Activated naive CD8-positive, alpha-beta T cell treated with anti-CD3 and anti-CD28 coated beads, Interleukin-2, amount 50 U/mL, for 16 hours (primary cell): ENCODE measurements at places on chromosomes 3 and 15.

- DNase-seq = no peak
Observed at GRCh38 chr15:70459312-70459711, 304.0 kb downstream of the UACA start.

GRCh38 chr15:101669744-101670143, 17.6 kb upstream of the TM2D3 start:
- no peak for DNase-seq

- DNase-seq = no peak
Observed at GRCh38 chr3:65928110-65928509, 110.6 kb downstream of the MAGI1 start.

DNA sequence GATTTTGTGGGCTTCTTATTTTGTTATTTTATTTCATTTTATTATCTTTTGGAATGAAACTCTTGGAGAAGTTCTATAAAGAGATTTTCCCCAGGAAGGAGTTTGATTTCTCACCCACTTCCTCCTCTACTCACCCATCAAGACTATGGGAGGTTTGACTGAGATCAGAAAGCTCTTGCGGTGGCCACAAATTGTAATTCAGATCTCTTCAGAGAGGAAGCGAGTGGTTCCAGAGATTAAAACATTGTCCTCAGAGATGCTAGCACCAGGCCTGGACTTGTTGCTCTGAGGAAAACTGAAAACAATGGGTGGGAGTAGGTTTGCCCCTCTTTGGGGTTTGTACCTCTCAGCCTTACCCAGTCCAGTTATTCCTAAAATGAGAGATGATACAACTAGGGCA, 8.1 kb upstream of the MUC13 start:
- DNase-seq = no peak

DNA sequence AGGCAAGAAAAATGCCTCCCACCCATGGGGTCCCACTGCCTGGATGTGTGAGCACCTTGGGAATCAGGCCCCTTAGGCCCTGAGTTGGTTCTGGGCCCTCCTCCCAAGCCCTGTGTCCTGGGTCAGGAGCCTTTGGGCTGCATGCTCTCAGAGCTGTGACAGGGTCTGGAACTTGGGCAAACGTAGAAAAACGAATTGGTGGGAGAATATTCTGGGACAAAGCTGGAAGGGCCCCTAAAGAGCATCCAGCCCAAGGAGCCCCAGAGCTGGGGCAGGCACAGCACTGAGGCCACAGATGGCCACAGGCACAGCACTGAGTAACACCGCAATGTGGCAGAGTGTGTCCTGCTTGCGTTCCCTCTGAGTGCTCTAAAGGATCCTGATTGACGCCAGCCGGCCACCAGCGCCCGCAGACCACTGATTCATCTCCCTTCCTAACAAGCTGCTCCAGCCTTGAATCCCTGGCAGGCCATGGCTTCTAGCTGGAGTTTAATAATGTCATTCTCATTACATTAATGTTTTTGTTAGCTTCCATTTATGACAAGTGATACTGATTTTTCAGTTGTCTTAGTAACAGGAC, 18.6 kb upstream of the SEC13 start:
- DNase-seq = no peak

- no peak for DNase-seq
Observed at GRCh38 chr15:72231833-72232478, 966 bp upstream of the PKM start.

GRCh38 chr3:128648940-128649663, 1.5 kb downstream of the RPN1 start:
- DNase-seq = no peak

DNA sequence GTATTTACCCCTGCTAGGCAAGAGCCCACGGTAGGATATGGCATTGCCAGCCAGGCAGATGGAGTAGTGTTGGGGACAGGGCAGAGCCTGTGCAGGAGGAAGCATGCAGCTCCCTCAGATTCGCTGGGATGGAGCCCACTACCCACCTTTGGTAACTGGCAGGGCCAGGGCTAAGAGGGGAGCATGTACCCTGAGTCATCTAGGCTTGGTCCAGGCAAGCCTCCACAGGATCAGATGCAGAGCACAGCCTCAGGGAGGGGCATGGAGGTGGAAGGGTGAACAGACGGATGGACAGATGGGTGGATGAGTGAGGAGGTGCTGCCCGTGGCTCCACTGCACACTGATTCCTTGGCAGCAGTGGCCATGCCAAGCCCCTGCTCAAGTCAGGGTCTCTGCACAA, 33.0 kb downstream of the IL20RB start:
- no peak for DNase-seq

- no peak for DNase-seq
Observed at GRCh38 chr3:55904716-55905115, 417.6 kb upstream of the WNT5A start.

GRCh38 chr3:131107637-131108433, 81.2 kb downstream of the NEK11 start:
- no peak for DNase-seq

GRCh38 chr3:66409771-66410754, 90.8 kb downstream of the LRIG1 start:
- DNase-seq = no peak

DNA sequence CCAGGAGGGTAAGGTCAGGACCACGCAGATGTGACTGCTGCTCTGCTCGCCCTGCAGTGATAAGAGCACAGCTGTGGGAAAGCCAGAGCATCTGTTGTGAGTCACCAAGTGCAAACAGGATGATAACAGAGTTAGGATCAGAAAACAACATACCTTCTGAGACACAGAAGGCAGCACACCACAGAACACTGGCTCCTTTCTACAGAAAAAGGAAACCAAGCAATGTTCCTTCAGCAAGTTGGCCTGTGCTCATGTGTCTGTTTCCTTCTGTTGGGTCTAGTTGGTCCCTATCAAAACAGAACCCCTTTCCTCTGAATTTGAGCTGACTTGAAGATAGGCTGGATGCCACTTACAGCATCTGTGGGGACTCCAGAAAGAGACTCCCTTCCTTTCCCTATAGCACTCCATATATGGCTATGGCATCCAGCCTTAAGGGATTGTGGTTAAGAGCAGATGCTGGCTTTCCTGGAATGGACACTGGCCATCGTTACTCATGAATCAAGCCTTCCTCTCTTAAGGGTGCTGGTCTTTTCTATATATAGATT, 440.7 kb upstream of the THBS1 start:
- no peak for DNase-seq

GRCh38 chr15:98763179-98763578, 114.8 kb downstream of the IGF1R start:
- no peak for DNase-seq

DNA sequence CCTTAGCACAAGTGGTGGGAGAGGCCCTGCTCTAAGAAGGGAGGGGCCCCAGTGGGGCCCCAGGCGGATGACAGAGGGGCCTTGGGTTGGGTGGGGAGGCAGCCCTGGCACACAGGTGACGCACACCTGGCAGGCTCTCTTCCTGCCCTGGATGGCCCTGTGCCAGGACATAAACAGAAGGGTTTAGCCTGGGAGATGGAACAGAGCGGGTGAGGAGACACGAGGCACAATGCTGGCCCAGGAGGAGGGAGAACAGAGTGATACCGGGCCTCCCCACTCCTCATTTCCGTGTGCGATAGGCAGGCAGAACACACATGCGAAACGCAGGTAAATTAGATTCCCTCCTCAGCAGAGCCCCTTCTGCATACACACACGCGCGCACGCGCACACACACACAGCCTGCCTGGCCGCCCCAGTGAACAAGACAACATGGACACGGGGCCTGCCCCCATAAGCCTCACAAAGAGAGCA, 39.8 kb downstream of the IDH2 start:
- no peak for DNase-seq

- no peak for DNase-seq
Observed at GRCh38 chr3:96813134-96813819, 1.1 kb upstream of the EPHA6 start.

GRCh38 chr15:84112025-84112424, 123.5 kb upstream of the GOLGA6L4 start:
- no peak for DNase-seq

DNA sequence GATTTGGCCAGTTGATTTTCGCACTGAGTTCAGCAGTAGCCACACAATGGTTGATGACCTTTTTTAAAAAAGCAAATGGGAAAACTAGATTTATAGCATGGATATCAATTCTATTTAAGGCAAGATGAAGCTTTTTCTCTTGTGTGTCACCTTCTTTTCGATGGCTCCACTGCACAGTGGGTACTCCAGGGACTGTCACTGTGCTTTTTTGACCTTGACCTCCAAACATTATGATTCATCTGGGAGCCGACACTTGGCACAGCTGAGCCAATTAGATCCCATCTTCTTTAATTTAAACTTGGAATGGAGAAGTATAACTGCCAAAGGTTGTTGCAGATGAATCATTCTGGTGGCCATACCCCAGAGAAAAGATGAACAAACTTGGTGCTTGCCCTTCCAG, 367.3 kb downstream of the EPHA6 start:
- no peak for DNase-seq

DNA sequence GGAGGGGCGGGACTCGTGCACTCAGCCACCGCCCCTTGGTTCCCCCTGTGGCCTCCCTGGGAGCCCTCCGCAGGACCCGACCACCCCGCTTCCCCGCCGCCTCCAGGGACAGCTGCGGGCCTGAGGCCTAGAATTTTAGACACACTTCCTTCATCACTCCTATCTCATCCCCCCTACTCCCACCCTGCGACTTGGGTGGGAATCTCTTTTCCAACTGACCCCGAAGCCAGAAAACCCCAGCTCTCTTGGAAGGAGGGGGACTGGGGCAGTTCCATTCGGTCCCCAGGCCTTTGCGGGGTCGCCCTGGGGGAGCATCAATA, 289 bp upstream of the TFDP2 start:
- DNase-seq = no peak

DNA sequence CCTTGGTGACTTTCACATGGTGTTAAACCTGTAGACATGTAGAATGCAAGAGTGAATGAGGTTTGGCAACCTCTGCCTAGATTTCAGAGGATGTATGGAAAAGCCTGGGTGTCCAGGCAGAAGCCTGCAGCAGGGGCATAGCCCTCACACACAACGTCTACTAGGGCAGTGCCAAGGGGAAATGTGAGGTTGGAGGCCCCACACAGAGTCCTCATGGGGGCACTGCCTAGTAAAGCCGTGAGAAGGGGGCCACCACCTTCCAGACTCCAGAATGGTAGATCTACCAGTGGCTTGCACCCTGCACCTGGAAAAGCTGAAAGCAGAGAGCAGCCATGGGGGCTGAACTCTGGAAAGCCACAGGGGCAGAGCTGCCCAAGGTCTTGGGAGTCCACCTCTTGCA, 241.2 kb downstream of the KLF13 start:
- DNase-seq = no peak

DNA sequence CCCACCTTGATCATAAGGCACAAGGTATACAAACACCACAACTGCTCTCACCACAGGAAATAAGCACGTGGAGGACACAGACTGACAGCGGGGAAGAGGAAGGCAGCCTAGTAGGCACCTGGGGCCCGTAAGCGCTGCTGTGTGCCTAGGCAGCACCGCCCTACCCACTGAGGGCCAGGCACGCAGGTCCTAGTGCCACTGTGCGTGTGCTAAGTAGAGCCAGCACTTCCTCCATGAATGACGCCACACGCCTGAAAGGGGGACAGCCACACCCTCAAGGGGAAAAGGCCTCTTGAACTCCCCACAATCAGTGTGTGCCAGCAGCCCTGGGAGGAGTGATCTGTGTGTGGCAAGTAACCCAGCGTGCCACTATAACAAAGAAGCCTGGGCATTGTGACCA, 73.0 kb downstream of the ATP1B3 start:
- DNase-seq = no peak

GRCh38 chr3:159239059-159239458, 437.2 kb downstream of the MFSD1 start:
- DNase-seq = no peak
